Kidney tubule cell (primary cell): ENCODE measurements at places on chromosomes 4 and X.

- peak; percentile 40 for DNase-seq
Measured at GRCh38 chrX:24025741-24026403, 1.1 kb downstream of the KLHL15 start.

DNA sequence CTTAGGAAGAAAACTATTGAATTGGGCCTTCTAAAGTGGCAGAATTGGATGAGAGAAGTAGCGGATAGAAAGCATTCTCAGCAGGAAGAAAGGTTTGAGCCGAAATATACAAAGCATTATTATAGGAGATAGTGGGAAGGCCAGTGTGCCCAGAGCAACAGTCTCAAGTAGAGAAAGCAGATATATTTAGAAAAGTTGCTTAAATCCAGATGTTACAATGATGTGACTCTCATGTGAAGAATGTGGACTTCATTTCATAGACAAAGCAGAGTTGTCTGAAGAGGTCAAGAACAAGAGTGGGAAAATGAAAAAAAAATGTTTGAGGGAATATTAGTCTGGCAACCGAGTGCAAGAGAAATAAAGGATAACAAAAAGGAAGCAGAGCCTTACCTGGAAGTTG, 66.9 kb downstream of the SYNPO2 start:
- no peak for DNase-seq

- DNase-seq = no peak
Measured at GRCh38 chr4:41132055-41132683, 82.2 kb downstream of the APBB2 start.

DNA sequence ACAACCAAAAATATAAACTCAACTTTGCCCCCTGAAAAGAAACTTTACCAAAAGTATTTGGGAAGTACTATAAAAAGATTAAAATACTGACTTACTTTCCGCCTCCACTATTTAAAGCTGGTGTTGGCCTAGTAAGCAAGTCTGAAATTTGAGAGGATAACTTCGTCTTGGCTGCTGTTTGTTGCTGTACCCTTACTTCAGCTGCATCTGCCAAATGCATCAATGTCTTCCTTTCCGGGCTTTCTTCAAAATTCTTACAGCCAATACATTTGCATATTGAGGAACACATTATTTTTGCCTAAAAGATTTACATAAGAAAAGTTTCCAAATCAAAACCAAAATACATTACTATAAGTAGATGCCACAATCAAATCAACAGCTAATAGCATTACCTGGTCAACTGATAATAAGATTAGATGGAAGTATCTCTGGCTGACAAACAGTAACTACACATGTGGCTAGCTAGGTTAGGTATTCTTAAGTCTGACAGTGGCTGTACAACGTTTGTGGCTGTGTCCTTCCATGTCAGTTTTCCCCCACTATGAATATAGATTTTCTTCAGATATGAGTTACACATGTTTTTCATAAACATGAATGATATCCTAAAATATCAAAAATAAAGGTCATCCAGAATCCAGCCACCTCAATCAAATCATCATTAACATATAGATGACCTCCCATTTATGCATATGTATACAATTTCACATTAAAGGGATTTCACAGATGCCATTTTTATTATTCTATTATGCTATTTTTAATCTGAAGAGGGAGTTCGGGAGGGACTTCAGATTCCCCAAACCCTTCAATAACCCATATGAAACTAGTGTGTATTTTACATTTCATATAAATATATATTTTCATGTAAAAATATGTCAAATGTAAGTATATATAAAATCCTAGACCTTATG, 30.6 kb downstream of the THAP9 start:
- no peak for DNase-seq

DNA sequence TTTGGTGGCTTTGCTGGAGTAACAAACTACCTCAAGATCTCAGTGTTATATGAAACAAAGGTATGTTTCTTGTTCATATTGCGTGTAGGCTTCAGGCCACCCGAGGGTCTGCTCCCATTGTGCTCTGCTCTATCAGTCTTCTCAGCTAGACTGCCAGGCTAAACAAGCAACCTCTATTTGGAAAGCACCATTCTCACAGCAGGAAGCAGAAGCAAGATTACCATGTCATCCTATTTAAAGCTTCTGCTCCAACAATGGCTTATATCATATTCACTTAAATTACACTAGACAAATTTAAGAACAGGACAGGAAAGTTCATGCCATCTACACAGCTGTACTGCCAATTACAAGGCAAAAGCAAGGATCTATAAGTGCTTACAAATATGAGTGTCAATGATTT, 385.8 kb downstream of the PPARGC1A start:
- DNase-seq = no peak

GRCh38 chr4:126939401-126939800, 693.4 kb upstream of the INTU start:
- DNase-seq = peak; percentile 67

DNA sequence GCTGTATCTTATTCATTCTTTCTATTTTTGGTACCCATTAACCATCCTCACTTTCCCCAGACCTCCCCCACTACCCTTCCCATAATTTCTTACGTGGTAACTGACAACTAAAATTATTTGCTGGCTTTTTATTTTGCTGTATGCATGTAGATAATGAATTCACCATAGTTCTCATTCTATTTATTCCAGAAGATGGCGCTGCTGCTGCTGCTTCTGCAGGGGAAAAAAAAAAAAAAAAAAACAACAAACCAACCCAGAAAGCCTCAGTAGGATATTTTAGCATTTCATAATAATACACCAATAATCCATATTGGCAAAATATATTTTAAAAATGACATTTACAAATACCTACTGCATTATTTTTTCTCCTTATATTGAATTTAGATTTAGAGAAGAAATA, 416.6 kb upstream of the MAGEB18 start:
- peak; percentile 20 for DNase-seq

DNA sequence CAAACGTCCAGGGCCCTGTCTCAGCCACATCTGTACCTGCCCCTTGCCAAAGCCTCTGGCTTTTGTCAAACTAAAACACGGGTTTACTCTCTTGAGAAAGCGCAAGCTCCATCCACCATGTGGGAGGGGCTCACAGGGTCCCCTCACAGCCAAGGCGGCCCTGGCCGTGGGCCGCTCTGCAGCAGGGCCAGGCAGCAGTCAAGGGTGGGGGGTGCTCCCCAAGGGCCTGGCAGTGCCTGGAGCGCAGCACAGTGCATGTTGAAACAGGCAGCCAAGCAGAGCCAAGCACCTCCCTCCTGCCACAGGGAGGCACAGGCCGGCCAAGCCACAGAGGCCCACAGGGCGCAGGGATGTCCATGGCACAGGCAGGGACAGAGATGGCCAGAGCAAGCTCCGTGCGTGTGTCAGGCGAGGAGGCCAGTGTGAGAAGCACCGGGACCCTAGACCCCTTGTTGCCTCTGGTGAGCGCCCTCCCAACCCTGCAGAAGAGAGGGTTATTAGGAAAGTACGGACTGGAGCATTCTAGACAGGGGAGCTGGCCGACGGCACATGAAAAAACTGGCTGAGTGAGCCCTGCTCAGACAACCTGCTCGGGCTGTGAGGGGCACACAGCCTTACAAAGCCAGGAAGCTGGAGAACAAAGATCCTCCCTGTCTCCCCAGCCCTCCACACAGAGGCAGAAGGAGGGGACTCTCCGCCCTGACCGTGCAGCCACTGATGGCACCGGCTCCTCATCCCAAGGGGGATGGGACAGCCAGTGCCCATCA, 39.0 kb downstream of the FAM53A start:
- DNase-seq = no peak

DNA sequence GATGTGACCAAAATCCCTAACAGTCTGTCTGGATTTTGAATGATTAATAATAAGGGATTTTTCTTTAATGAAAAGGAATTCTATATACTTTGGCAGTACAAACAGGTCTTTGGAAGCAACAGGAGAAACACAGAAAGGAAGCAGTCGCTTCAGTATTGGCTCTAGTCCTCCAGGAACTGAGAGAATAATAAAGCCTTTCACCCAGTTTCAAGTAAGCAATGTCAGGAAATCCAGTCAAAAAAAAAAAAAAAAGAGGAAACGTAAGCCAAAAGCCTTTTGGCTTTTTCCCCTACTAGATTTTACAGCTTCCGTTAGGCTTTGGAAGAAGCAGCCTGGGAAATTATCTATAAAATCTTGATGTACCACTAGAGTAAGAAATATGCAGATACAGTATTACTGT, 61.7 kb upstream of the HDAC8 start:
- no peak for DNase-seq

- DNase-seq = peak; percentile 14
Measured at GRCh38 chr4:39104255-39104654, 42.2 kb downstream of the KLHL5 start.

- no peak for DNase-seq
Measured at GRCh38 chrX:127732709-127733108, 319.5 kb downstream of the ACTRT1 start.

- DNase-seq = no peak
Measured at GRCh38 chrX:9729171-9729885, 36.3 kb downstream of the GPR143 start.

- no peak for DNase-seq
Measured at GRCh38 chr4:141216002-141216761, 4.5 kb upstream of the ZNF330 start.

- no peak for DNase-seq
Measured at GRCh38 chrX:135543172-135543571, 22.7 kb downstream of the INTS6L start.

DNA sequence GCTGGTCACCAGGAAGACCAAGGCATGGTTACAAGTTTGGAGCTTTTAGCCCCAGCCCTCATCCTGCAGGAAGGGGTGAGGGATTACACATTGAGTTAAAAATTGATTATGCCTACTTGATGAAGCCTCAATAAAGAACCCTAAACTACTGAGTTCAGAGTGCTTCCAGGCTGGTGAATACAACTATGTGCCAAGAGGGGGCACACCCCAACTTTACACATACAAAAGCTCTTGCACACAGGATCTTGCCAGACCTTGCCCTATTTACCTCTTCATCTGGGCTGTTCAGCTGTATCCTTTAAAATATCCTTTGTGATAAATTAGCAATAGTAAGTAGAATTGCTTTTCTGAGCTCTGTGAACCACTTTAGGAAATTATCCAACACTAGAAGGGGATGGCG, 489.3 kb downstream of the INPP4B start:
- DNase-seq = no peak

DNA sequence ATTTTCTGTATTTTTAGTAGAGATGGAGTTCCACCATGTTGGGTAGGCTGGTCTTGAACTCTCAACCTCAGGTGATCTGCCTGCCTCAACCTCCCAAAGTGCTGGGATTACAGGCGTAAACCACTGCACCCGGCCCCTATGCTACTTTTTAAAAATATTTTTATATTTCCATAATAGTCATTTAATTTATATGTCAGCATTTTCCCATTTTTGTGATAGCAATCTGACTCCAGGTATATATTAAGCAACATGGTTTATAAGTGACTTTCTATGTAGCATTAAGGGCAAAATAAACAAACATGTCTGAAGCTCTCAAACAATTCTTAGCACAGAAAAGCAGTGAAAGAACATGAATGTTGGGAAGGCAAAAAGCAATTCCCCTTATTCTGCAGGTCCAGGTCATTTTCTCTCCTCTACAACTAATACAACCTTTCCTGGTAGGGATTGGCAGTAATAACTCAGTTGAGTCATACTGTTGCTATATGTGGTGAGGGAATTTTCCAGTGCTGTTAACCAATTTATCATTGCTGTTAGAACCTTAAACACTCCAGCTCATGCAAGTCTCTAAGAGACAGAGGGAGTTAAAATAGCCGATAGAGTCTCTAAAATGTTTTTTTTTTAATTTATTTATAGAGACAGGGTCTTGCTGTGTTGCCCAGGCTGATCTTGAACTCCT, 24.0 kb downstream of the SMIM14 start:
- peak; percentile 71 for DNase-seq

DNA sequence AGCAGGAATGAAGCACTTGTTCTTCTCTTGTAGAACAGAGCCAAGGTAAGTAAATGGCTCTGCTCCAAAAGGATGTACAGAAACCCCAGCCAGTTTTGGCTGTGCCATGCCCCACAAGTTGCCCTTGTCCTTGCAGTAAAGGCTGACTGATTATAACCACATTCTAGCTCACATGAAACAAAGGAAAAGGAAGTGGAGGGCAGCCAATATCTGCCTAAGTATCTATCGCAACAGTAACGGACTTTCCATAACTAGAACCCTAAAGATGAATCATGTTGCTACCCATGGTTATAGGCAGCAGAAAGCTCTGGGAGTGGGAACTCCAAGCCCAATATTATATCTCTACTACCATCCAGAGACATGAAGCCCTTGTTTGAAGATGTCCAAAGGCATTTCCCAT, 95.7 kb downstream of the COMMD8 start:
- DNase-seq = no peak

DNA sequence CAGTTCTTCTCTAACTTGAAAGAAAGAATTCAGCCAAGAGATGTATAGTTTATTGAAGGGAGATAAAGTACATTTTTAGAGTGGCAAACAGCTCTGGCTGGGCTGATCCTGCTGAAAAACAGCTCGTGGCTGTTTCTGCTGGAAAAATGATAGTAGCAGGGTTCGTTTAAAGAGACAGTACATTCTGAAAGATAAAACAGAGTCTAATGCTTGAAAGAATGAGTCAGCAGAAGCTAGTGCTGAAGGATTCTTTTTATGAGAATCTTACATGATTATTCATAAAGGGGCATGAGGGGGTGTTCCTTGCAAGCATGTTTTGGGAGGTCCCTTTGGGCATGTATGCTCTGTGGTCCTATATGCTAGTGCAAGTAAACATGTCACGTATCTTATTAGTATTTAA, 790.0 kb downstream of the PCDH18 start:
- DNase-seq = no peak

GRCh38 chr4:25966171-25966570, 52.2 kb downstream of the SMIM20 start:
- no peak for DNase-seq

- no peak for DNase-seq
Measured at GRCh38 chrX:100609591-100609990, 24.9 kb downstream of the TNMD start.
